ENCODE measurements at places on chromosomes 5 and 9. TPM values are rescaled to one million over a fixed set of nuclear protein-coding genes. Genes with fewer than 3 reads are reported as not detected.

GRCh38 chr5:178590141-178590923 is at the start of gene COL23A1:
Gene COL23A1, minus strand, starts transcription at chr5:178590393.
- DNase-seq, result peak; percentile 65

GRCh38 chr9:33416996-33417395 is 14.6 kb upstream of the AQP7 start:
- no peak for DNase-seq

The CBY3 gene
- not detected for total RNA-seq

- DNase-seq, result no peak
Observed at GRCh38 chr9:135422341-135422944, 57.1 kb upstream of the PPP1R26 start.

DNA sequence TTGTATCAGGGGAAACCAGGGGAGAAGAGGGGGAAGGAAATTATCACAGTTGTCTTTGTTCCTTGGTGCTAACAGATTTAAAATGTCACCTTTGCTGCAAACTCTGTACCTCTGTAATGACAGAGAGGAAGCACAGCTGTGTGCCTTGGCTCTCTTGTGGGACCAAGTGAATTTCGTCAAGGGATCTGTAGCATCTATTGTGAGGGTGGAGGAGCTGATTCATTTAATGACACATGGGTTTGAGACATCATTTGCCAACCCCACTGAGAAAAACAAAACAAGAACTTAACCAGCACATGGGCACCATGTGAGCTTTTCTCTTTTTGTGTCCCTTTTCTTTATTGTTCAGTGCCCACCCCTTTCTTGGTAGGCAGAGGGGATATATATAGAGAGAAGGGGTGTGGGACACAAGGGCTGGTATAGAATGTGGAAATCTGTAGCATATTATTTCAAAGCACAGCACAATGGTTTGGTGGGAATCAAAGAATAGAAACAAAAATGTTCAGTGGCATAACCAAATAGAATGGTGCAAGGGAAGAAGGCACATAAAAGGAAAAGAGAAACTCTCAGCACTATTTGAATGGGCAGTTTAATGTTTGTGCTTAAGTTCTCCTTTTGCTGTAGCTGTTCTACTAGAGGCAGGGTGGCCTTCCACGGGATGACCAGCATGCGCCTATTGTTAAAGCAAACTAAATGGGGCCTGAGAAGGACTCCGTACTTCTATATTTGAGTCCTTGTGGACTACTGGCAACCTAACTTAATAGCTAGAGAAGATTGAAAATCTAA is 63.3 kb downstream of the LIX1 start:
- no peak for DNase-seq

DNA sequence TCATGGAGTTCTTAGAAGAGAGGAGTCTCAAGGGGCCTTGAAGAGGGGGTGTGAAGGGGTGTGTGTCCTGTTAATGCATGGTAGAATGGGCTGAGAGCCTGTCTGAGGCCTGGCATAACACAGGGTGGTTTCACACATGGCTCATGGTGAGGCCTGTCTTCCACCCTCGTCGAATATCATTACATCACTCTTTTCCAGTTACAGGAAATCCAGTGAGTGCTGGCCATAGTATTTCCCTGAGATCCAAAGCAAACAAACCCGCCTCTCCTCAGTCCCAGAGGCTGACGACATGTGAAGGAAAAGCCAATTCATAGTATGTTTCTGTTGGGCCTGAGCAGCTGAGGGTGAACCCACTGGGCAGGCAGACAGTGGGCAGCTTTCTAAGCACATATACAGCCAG is 159.4 kb upstream of the NR3C1 start:
- no peak for DNase-seq

The NMUR2 gene
- total RNA-seq, result not detected

- DNase-seq, result no peak
Observed at GRCh38 chr9:85163415-85163814, 493.9 kb downstream of the NTRK2 start.

GRCh38 chr5:37248421-37248969 is 681 bp downstream of the CPLANE1 start:
- no peak for DNase-seq

GRCh38 chr5:160021831-160022446 is 13.0 kb downstream of the TTC1 start:
- peak; percentile 66 for DNase-seq

The FOXI1 gene
- not detected for total RNA-seq

- peak; percentile 82 for DNase-seq
Observed at GRCh38 chr5:43042626-43043399, 2.7 kb upstream of the ANXA2R start.

GRCh38 chr5:115460472-115460871 is 84.1 kb downstream of the FEM1C start:
- DNase-seq, result no peak

The CDC23 gene
- total RNA-seq, result 26.8 TPM

DNA sequence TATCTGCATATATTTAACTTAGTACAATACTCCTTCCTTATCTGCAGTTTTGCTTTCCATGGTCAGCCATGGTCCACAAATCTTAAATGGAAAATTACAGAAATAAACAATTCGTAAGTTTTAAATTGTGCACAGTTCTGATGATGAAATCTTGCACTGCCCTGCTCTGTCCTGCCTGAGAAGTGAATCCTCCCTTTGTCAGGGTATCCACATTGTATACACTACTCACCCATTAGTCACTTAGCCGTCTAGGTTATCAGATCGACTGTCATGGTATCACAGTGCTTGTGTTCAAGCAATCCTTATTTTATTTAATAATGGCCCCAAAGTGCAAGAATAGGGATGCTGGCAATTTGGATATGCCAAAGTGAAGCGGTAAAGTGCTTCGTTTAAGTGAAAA is 8.3 kb upstream of the YTHDC2 start:
- no peak for DNase-seq

The GABBR2 gene
- 12.2 TPM for total RNA-seq

GRCh38 chr9:8095672-8096086 is 296.1 kb upstream of the DMAC1 start:
- no peak for DNase-seq

GRCh38 chr5:78597068-78597973 is 51.3 kb downstream of the LHFPL2 start:
- no peak for DNase-seq

GRCh38 chr5:22908129-22908528 is 55.0 kb upstream of the CDH12 start:
- DNase-seq, result no peak

- no peak for DNase-seq
Observed at GRCh38 chr9:74770508-74771261, 117.0 kb downstream of the TRPM6 start.

The SLC34A1 gene
- total RNA-seq, result not detected

The CARTPT gene
- not detected for total RNA-seq

The LCN15 gene
- not detected for total RNA-seq
